ENCODE measurements at places on chromosomes 5 and 9. TPM values are rescaled to one million over a fixed set of nuclear protein-coding genes. Genes with fewer than 3 reads are reported as not detected.
A peak's percentile ranks its signal among the peaks of the same experiment; 100 is the strongest.

DNA sequence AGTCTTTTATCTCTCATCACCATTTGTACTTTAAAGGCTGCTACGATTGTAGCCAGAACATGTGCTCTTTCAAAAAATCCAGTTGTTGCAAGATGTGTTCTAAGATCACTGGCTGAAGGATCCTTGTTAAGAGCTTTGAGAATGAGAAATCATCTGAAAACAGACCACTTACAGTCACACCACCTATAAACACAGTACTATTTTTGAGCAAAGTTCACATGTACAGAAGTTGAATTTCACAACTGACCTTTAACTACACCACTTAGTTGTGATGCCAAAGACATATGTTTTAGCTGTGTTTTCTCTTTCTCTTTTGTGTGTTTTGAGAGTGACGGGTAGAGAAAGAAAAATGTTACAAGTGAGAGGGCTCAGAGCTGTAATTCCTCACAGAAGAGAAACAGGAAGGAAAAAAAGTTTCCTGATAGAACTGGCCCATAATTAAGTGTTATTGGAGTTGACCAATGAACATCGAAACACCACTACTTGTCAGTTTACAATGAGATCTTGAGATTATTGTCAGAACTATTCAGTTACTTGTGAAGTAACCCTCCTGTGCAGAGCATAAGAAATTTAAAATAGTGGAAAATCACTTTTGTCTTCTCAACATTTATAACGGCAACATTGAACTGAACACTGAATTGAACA is 245.4 kb downstream of the MLLT3 start:
- no peaks in the 10 kb centered on the region for H3K36me3 ChIP-seq
- H3K4me1 ChIP-seq, result peaks cover 26% of the 10 kb centered on the region
- H3K4me3 ChIP-seq, result no peak overlapping the region
- H3K27me3 ChIP-seq, result no peaks in the 10 kb centered on the region
- H3K27ac ChIP-seq, result peak overlapping the region; percentile 52

DNA sequence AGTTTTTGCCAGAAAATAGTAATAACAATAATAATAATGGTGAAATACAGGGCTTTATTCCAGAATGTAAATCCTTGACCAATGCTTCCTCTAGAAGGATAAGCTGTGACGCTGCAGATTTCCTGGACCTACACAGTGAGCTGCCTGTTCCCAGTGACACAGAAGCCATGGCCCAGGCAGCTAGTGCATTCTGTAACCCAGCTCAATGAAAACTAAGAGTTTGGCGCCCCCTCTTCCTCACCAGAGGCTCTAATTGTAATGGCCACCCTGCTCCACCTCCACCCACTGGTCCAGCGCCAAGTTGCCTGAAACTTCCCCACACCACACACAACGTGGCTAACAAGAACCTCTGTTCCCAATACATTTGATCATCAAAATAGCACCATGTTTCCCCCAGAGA is 248.1 kb downstream of the CETN3 start:
- no peaks in the 10 kb centered on the region for H3K4me1 ChIP-seq
- no peak overlapping the region for H3K4me3 ChIP-seq
- DNase-seq, result peak; percentile 39
- no peak overlapping the region for H3K27ac ChIP-seq

DNA sequence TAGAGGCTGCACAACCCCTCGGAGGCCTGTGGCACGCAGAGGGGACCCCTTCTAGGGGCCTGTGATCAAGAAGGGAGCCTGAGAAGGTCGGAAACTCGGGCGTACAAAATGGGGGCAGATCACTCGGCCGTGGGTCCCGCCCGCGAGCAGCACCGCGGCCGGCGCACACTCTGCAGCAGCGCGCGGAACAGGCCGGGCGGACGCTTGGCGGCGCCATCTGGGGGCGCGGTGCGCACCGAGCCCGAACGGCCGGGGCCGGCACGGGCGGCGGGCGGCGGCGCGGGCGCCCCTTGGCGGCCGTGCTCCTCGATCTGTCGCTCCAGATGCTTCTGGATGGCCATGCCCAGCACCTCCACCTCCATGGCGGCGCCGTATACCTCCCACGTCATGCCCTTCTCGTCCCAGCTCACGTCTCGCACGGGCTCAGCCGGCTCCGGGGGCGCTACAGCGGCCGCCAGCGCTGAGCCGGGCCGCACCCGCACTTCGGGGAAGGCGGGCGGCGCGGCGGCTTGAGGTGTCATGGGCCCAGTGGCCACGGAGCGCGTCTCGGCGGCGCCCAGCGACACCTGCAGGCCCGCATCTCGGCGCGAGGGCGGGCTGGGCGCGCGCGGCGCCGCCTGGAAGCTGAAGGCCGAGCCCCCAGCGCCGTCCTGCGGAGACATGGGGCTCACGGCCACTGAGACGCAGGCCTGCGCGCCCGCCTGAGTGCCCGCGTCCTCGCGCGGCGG is 13.1 kb downstream of the GPRIN1 start:
- peak; percentile 79 for DNase-seq
- no peak overlapping the region for H3K4me3 ChIP-seq
- H3K27me3 ChIP-seq, result no peaks in the 10 kb centered on the region
- H3K36me3 ChIP-seq, result no peaks in the 10 kb centered on the region

- no peaks in the 10 kb centered on the region for H3K36me3 ChIP-seq
- H3K27ac ChIP-seq, result no peak overlapping the region
- H3K4me3 ChIP-seq, result no peak overlapping the region
These were observed 53.5 kb upstream of the IL7R start for GRCh38 chr5:35803191-35803651.

ATP6V0E1 gene
- 283 TPM for total RNA-seq

WDR31 gene
- 1.4 TPM for total RNA-seq
